ENCODE measurements at places on chromosomes 11 and 22.
A peak's percentile ranks its signal among the peaks of the same experiment; 100 is the strongest.

GRCh38 chr11:106087815-106088435, 10.5 kb downstream of the AASDHPPT start:
- peaks cover 49% of the 10 kb centered on the region for H3K36me3 ChIP-seq
- no peak overlapping the region for H3K27ac ChIP-seq
- H3K4me1 ChIP-seq: peaks cover 12% of the 10 kb centered on the region
- no peak overlapping the region for H3K4me3 ChIP-seq
- no peak for DNase-seq
- no peaks in the 10 kb centered on the region for H3K27me3 ChIP-seq

GRCh38 chr11:116412118-116412889, 360.5 kb downstream of the BUD13 start:
- H3K36me3 ChIP-seq: no peaks in the 10 kb centered on the region
- H3K27me3 ChIP-seq: no peaks in the 10 kb centered on the region
- H3K27ac ChIP-seq: no peak overlapping the region
- no peak overlapping the region for H3K4me3 ChIP-seq
- H3K4me1 ChIP-seq: no peaks in the 10 kb centered on the region
- DNase-seq: no peak

GRCh38 chr11:92048415-92048814, 176.2 kb upstream of the FAT3 start:
- no peaks in the 10 kb centered on the region for H3K27me3 ChIP-seq
- H3K36me3 ChIP-seq: no peaks in the 10 kb centered on the region
- H3K27ac ChIP-seq: no peak overlapping the region
- no peaks in the 10 kb centered on the region for H3K4me1 ChIP-seq
- DNase-seq: no peak
- H3K4me3 ChIP-seq: no peak overlapping the region

- no peak for DNase-seq
- H3K27me3 ChIP-seq: no peaks in the 10 kb centered on the region
- no peaks in the 10 kb centered on the region for H3K36me3 ChIP-seq
- H3K4me3 ChIP-seq: no peak overlapping the region
- peaks cover 12% of the 10 kb centered on the region for H3K4me1 ChIP-seq
- H3K27ac ChIP-seq: no peak overlapping the region
These were observed 14.8 kb downstream of the CHKA start for GRCh38 chr11:68106165-68106940.

DNA sequence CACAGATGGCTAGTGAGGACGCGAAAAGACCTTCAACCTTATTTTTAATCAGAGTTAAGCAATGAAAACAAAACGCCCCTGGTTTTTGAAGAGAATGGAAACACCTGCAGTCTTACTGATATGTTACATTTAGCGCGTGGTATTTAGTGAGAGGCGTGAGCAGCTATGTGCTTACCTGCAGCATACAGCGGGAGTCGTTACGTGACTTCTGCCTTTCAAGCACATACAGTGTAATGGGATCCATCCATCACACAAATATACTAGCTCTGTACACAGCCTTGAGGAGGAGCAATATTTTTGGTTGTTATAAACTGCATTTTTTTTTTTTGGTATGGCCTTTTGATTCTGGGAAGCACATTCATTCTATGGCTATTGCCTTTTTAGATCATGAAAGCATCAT, 5.5 kb downstream of the KRTAP5-2 start:
- no peaks in the 10 kb centered on the region for H3K36me3 ChIP-seq
- peaks cover 4% of the 10 kb centered on the region for H3K4me1 ChIP-seq
- DNase-seq: no peak
- H3K27me3 ChIP-seq: no peaks in the 10 kb centered on the region

DNA sequence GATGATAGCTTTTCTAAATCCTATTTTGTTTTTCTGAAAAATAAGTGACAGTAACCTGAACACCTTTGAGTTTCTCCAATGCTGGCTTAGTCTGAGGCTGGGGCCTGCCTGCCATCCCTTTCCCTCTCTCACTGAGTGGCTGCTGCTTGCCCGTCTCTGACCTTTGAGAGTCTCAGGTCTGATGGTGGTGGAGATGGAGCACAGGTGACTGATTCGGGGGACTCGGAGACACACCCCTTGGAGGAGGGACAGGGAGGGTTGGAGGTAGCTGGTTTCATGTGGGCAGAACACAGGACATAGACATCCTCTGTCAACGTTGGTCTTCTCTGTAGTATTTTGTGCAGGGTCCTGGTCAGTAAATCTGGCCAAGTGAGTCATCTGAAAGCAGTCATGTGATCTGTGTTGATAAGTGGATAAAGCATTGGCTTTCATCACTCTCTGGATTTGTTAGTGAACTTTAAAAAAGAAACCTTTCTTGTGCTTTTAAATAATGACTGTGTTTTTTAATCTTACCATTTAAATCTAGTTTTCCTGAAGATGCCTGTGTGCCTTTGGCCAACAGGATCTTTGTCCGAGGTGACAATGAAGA, 47.1 kb upstream of the CLDN5 start:
- no peaks in the 10 kb centered on the region for H3K27me3 ChIP-seq
- H3K27ac ChIP-seq: no peak overlapping the region
- peaks cover 42% of the 10 kb centered on the region for H3K4me1 ChIP-seq
- H3K36me3 ChIP-seq: no peaks in the 10 kb centered on the region
- no peak for DNase-seq

- H3K27me3 ChIP-seq: peaks cover 13% of the 10 kb centered on the region
- DNase-seq: no peak
- peaks cover 28% of the 10 kb centered on the region for H3K4me1 ChIP-seq
- H3K4me3 ChIP-seq: no peak overlapping the region
- H3K27ac ChIP-seq: no peak overlapping the region
These were observed 23.9 kb downstream of the RTN4RL2 start for GRCh38 chr11:57484141-57484710.

- no peak overlapping the region for H3K27ac ChIP-seq
- no peak for DNase-seq
- no peaks in the 10 kb centered on the region for H3K4me1 ChIP-seq
- H3K4me3 ChIP-seq: no peak overlapping the region
- H3K36me3 ChIP-seq: peaks cover 92% of the 10 kb centered on the region
- no peaks in the 10 kb centered on the region for H3K27me3 ChIP-seq
These were observed 36.8 kb downstream of the ALG9 start for GRCh38 chr11:111834432-111835163.

- no peaks in the 10 kb centered on the region for H3K27me3 ChIP-seq
- no peaks in the 10 kb centered on the region for H3K36me3 ChIP-seq
- H3K27ac ChIP-seq: no peak overlapping the region
- DNase-seq: no peak
- no peak overlapping the region for H3K4me3 ChIP-seq
These were observed 302.7 kb downstream of the DDX10 start for GRCh38 chr11:108967571-108967970.

GRCh38 chr11:60991457-60991856, 20.0 kb downstream of the CD6 start:
- H3K27ac ChIP-seq: no peak overlapping the region
- DNase-seq: no peak
- peaks cover 4% of the 10 kb centered on the region for H3K4me1 ChIP-seq
- H3K36me3 ChIP-seq: no peaks in the 10 kb centered on the region

DNA sequence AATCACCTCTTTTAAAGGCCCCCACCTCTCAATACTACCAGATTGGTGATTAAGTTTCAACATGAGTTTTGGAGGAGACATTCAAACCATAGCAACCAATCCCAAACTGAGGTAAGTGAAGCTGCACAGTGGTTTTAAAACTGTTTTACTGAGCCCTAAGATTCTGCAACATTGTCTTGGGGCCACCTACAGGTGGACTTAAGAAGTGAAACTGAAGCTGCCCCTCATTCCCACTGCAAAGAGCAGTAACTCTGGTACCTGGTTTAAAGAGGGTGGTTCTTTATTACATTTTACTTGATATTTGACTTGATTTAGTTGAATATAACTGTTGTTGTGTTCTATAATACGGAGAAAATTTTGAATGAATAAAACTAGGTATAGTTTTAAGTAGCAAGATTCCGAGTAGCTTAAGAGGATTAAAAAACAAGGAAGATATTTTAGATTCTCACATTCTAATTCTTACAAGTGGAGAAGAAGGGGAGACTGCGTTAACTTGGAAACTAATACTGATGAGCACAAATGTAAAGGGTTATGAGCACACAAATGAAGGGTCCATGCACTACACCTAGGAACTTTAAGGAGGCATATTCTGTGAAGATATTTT, 26.7 kb downstream of the SYT9 start:
- H3K27ac ChIP-seq: no peak overlapping the region
- H3K4me1 ChIP-seq: no peaks in the 10 kb centered on the region
- no peaks in the 10 kb centered on the region for H3K36me3 ChIP-seq
- no peak for DNase-seq

- no peaks in the 10 kb centered on the region for H3K4me1 ChIP-seq
- no peak for DNase-seq
- H3K27ac ChIP-seq: no peak overlapping the region
- no peaks in the 10 kb centered on the region for H3K27me3 ChIP-seq
These were observed 30.4 kb downstream of the CYP2R1 start for GRCh38 chr11:14861680-14862079.

DNA sequence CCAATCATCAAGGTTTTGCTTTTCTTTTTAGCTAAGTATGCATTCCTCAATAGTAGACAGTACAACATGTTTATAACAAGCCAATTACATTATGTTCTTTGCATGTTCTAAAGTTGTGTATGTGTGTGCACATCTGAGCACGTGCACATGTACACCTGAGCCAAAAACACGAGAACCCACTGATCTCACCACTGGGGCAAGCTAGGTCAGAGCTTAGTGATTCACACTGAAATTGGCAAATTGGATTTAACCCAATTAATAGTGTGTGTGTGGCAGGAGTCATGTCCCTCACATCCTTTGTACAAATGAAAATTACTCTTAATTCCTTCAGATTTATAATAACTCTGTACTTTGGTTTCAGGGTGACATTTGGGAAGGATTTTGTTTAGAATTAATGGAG, 145.7 kb upstream of the TEAD1 start:
- H3K27me3 ChIP-seq: no peaks in the 10 kb centered on the region
- no peak overlapping the region for H3K4me3 ChIP-seq
- peaks cover 62% of the 10 kb centered on the region for H3K4me1 ChIP-seq
- H3K36me3 ChIP-seq: no peaks in the 10 kb centered on the region
- peak overlapping the region; percentile 40 for H3K27ac ChIP-seq

DNA sequence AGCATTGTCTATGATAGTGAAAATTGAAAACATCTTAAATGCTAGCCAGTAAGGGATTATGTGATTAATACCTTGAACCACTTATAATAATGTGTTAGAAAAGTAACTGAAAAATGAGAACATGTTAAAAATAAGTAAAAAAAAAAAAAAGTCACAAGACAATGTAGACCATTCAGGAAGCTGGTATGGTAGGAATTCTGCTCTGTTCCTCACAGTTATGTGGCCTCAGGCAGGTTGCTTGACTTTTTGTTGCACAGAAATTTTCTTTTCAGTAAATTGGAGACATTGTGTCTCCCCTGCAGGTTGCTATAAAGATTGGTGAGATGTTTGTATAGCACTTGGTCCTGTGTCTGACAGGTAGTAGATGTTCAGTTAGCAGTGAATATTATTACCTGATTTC, 17.3 kb upstream of the PLET1 start:
- H3K36me3 ChIP-seq: no peaks in the 10 kb centered on the region
- H3K4me3 ChIP-seq: no peak overlapping the region
- H3K27me3 ChIP-seq: no peaks in the 10 kb centered on the region
- H3K27ac ChIP-seq: no peak overlapping the region
- H3K4me1 ChIP-seq: no peaks in the 10 kb centered on the region
- no peak for DNase-seq

DNA sequence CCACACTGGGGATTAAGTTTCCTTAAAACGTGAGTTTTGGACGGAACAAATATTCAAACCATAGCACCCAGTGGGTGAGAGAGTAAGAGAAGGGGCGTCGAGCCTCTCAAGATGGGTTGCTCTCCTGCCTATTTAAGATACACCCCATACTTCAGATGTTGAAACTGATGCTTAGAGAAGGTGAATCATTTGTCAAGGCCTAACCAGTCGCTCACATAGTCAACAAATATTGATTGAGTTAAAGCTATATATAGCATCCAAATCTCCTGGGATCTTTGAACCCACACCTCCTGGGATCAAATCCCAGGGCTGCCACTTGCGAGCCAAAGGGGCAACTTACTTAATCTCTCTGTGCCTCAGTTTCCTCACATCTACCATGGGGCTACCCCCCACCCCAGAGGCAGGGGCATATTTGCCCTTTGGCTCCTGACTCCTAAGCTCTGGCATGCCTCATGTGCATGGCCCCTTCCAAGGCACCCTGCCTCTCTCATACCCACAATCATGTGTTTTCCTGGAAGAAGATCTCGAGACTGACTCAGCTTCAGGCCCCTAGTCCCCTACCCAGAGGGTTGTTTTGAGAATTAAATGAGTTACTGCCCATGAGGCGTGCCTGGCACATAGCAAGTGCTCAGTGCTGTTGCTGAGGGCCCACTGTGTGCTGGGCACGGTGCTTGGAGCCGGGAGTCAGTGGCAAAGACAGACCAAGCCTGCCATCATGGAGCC, 19.0 kb upstream of the PDGFB start:
- H3K27ac ChIP-seq: no peak overlapping the region
- no peaks in the 10 kb centered on the region for H3K4me1 ChIP-seq
- no peaks in the 10 kb centered on the region for H3K27me3 ChIP-seq
- H3K36me3 ChIP-seq: no peaks in the 10 kb centered on the region
- no peak for DNase-seq
- no peak overlapping the region for H3K4me3 ChIP-seq

DNA sequence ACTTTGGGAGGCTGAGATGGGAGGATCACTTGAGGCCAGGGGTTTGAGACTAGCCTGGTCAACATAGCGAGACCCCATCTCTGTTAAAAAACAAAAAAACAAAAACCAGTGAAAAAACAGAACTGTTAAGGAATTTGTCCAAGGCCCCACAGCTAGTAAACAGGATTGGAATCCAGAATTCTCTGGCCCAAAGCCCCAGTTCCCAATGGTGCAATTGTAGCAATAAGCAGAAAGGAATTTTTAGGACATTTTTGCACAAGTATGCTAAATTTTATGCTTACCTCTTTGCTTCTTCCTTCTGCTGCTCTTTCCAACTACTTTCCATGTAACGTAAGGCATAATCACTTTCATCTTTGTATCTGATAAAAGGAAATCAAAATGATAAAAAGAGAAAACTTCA, 11.6 kb downstream of the MISFA start:
- no peak for DNase-seq
- no peak overlapping the region for H3K27ac ChIP-seq
- no peaks in the 10 kb centered on the region for H3K4me1 ChIP-seq
- H3K4me3 ChIP-seq: no peak overlapping the region
- no peaks in the 10 kb centered on the region for H3K27me3 ChIP-seq

Data from esophagus squamous epithelium (tissue), 5 donors.